ENCODE measurements at places on chromosomes 2 and 18. TPM values are rescaled to one million over a fixed set of nuclear protein-coding genes. Genes with fewer than 3 reads are reported as not detected.

HOXD3 gene
- not detected for total RNA-seq

RFX8 gene
- total RNA-seq, result 0.60 TPM

DNA sequence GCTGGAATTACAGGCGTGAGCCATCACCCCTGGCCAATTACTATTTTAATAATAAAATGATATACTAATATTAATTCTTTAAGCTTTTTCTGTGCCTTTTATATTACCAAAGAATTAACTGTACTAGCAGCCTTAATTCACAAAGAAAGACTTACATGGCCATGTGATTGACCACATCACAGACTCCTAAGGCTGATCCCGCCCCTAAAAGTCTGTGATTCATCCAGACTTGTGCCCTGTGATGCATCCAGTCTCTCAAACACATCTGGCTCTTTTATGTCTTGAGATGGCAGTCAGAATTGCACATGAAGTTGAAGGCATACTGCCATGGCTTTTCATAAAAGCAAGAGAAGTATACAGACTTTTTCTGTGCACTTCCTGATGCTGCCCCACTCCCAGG, 91.7 kb downstream of the DTNA start:
- DNase-seq, result peak; percentile 52
- no peaks in the 10 kb centered on the region for H3K36me3 ChIP-seq
- peaks cover 16% of the 10 kb centered on the region for H3K4me1 ChIP-seq
- no peak overlapping the region for H3K27ac ChIP-seq
- H3K4me3 ChIP-seq, result no peak overlapping the region

DYNAP gene
- not detected for total RNA-seq

- no peaks in the 10 kb centered on the region for H3K4me1 ChIP-seq
- H3K27me3 ChIP-seq, result peaks cover 11% of the 10 kb centered on the region
- DNase-seq, result no peak
- H3K27ac ChIP-seq, result no peak overlapping the region
These were observed 386.7 kb downstream of the TGIF1 start for GRCh38 chr18:3836483-3837335.

DNA sequence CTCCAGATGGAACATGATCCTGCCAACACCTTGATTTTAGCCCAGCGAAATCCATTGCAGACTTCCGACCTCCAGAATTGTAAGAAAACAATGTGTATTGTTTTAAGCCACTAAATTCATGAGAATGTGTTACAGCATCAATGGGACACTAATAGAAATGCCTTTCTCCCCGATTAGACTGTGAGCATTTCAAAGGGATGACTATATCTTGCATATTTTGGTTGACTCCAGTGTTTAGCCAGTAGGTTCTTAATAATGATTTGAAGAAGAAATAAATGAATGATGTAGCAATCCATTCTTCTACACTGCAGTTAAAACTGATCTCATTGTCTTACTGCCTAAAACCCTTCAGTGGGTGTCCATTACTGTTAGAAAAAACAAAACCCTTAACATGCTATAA, 67.4 kb upstream of the ACVR1C start:
- H3K36me3 ChIP-seq, result no peaks in the 10 kb centered on the region
- H3K4me1 ChIP-seq, result no peaks in the 10 kb centered on the region
- no peak overlapping the region for H3K4me3 ChIP-seq
- H3K27me3 ChIP-seq, result no peaks in the 10 kb centered on the region
- no peak for DNase-seq
- no peak overlapping the region for H3K27ac ChIP-seq
